Melanocyte of skin (primary cell): ENCODE measurements at places on chromosomes 11 and 22. TPM values are rescaled to one million over a fixed set of nuclear protein-coding genes. Genes with fewer than 3 reads are reported as not detected.

The SERHL2 gene
- total RNA-seq = 2.0 and 4.5 TPM in 2 replicates

The CFAP300 gene
- total RNA-seq = 1.0 and 1.1 TPM in 2 replicates

The PATE2 gene
- 0.36 and 0.69 TPM in 2 replicates for total RNA-seq

The ZNF280A gene
- total RNA-seq = 2.1 and 3.3 TPM in 2 replicates

The SYCE3 gene
- not detected in 2 replicates for total RNA-seq

The PAAF1 gene
- 10.7 and 13.8 TPM in 2 replicates for total RNA-seq

The OR52N5 gene
- not detected in 2 replicates for total RNA-seq

The BATF2 gene
- 6.5 and 10.7 TPM in 2 replicates for total RNA-seq

The FGF3 gene
- total RNA-seq = not detected in 2 replicates

The KDM4D gene
- total RNA-seq = 0.73 and 2.8 TPM in 2 replicates

The TSPO gene
- total RNA-seq = 235 and 263 TPM in 2 replicates

The TMPRSS6 gene
- total RNA-seq = not detected in 2 replicates

The SCGB1D2 gene
- not detected in 2 replicates for total RNA-seq

The LAYN gene
- total RNA-seq = 7.6 and 11.0 TPM in 2 replicates

The MRGPRX4 gene
- 0.15 TPM in 1 of 2 replicates, not detected in the other for total RNA-seq

The CELSR1 gene
- 14.8 and 27.3 TPM in 2 replicates for total RNA-seq

The TMEM151A gene
- total RNA-seq = under 0.01 and 0.36 TPM in 2 replicates

The PYGM gene
- 0.33 and 1.2 TPM in 2 replicates for total RNA-seq

The CST6 gene
- not detected in 2 replicates for total RNA-seq

The COPB1 gene
- total RNA-seq = 149 and 186 TPM in 2 replicates

The EPS8L2 gene
- 11.3 and 30.6 TPM in 2 replicates for total RNA-seq

The CCDC15 gene
- total RNA-seq = 3.3 and 3.7 TPM in 2 replicates

The KCNJ1 gene
- total RNA-seq = not detected in 2 replicates

The ZDHHC8 gene
- 10.8 and 11.3 TPM in 2 replicates for total RNA-seq

The SOX6 gene
- total RNA-seq = 21.3 and 26.9 TPM in 2 replicates

The OTOG gene
- not detected in 2 replicates for total RNA-seq

The DBX1 gene
- total RNA-seq = not detected in 2 replicates

The B3GAT1 gene
- total RNA-seq = 0.67 and 3.1 TPM in 2 replicates
